Tibial artery (tissue), 4 donors: ENCODE measurements at places on chromosomes 6 and 20.
A peak's percentile ranks its signal among the peaks of the same experiment; 100 is the strongest.

DNA sequence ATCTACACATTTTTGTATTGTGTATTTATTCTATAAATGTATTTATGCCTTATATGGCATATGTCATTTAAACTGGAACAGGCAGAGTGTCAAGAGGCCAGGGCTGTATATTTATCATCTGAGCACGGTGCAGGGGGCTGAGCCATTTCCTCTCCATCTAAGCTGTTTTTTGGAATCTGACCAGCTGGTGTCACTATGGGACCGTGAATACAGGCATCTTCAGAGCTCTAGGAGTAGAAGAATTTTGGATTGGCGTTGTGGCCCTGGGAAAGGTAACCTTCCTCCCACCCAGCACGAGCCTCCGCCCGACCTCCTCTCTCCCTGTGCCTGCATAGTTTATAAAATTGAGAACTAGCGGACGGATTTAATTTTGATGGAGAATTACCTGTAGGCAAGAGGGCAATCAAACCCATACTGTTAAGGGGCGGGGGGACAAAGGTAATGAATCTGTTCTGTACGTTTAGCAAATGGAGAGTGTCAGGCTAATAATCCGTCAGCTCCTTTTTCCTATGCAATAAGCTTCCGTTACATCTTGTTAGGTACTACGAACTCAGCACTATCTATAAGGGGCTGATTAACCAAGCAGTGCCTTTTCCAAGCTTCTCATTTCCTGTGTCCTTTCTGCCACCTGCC, 29.0 kb upstream of the EEF1E1 start:
- H3K27me3 ChIP-seq, result peaks cover 2% of the 10 kb centered on the region
- no peaks in the 10 kb centered on the region for H3K36me3 ChIP-seq
- H3K4me1 ChIP-seq, result no peaks in the 10 kb centered on the region
- DNase-seq, result no peak
- no peak overlapping the region for H3K27ac ChIP-seq
- no peak overlapping the region for H3K4me3 ChIP-seq

GRCh38 chr6:2799936-2800527, 34.8 kb downstream of the WRNIP1 start:
- H3K4me1 ChIP-seq, result peaks cover 15% of the 10 kb centered on the region
- no peak overlapping the region for H3K27ac ChIP-seq
- H3K4me3 ChIP-seq, result no peak overlapping the region
- H3K27me3 ChIP-seq, result no peaks in the 10 kb centered on the region
- no peaks in the 10 kb centered on the region for H3K36me3 ChIP-seq

GRCh38 chr20:4076033-4076432, 60.7 kb upstream of the RNF24 start:
- no peak for DNase-seq
- no peak overlapping the region for H3K4me3 ChIP-seq
- H3K36me3 ChIP-seq, result no peaks in the 10 kb centered on the region
- no peak overlapping the region for H3K27ac ChIP-seq
- peaks cover 6% of the 10 kb centered on the region for H3K4me1 ChIP-seq
- H3K27me3 ChIP-seq, result no peaks in the 10 kb centered on the region

DNA sequence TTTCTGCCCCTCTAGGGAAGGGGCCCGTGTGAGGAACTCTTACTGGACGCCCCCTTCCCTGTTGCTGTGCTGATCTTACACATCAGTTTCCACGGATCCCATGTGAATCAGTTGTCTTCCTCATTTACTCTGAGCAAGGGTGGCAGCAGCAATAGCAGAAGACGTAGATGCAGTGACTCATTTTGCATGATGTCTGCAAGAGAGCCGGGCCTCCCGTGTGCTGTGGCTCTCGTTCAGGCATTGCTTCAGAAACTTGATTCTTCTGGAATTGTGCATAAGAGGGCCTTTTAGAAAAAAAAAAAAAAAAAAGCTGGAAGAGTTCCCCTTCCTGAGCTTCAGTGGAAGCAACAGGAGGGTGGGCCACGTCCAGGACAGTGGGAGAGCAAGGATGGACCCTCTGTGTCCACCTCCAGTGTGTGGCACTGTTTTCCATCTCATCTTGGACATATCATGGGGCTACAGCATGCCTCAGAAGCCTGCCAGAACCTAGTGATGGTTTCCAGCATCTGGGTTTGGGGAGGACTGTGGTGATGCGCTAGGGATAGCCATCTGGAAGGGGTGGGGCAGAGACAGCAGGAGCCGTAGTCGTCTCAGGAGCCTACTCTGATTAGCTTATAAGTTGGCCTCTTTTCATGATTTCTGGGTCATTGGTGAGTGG, 62.1 kb downstream of the FOXO3 start:
- no peaks in the 10 kb centered on the region for H3K27me3 ChIP-seq
- peak overlapping the region; percentile 57 for H3K27ac ChIP-seq
- H3K36me3 ChIP-seq, result no peaks in the 10 kb centered on the region
- DNase-seq, result peak; percentile 77

GRCh38 chr6:3527651-3527977, 70.8 kb upstream of the SLC22A23 start:
- H3K27me3 ChIP-seq, result no peaks in the 10 kb centered on the region
- peaks cover 12% of the 10 kb centered on the region for H3K4me1 ChIP-seq
- H3K27ac ChIP-seq, result no peak overlapping the region
- H3K4me3 ChIP-seq, result no peak overlapping the region
- H3K36me3 ChIP-seq, result no peaks in the 10 kb centered on the region

GRCh38 chr20:38192323-38192885, 27.3 kb upstream of the TGM2 start:
- peaks cover 75% of the 10 kb centered on the region for H3K4me1 ChIP-seq
- DNase-seq, result no peak
- no peaks in the 10 kb centered on the region for H3K27me3 ChIP-seq
- no peak overlapping the region for H3K4me3 ChIP-seq

- DNase-seq, result peak; percentile 86
- peak overlapping the region; percentile 42 for H3K27ac ChIP-seq
- no peaks in the 10 kb centered on the region for H3K36me3 ChIP-seq
Observed at GRCh38 chr6:129683601-129684322, 26.2 kb downstream of the ARHGAP18 start.

GRCh38 chr6:45076217-45076930, 251.8 kb upstream of the RUNX2 start:
- H3K4me1 ChIP-seq, result no peaks in the 10 kb centered on the region
- no peaks in the 10 kb centered on the region for H3K27me3 ChIP-seq
- no peak overlapping the region for H3K27ac ChIP-seq
- no peaks in the 10 kb centered on the region for H3K36me3 ChIP-seq
- DNase-seq, result no peak

DNA sequence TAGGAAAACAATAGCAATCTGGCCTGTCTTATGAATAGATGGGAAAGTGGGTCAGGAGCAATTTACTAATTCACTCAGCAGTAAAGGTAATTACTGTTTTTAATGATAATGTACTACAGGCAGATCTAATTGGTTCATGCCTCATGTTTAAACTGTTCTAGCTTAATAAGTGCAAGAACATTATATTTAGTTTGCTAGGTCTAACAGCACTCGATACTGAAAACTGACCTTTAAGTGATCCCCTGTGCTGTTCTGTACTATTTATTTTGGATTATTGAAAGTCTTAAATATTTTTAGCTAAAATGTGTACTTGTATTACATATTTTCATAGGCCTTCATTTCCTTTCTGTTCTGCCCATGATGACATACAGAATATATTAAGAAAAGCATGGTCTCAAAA, 998.0 kb upstream of the GJE1 start:
- H3K4me1 ChIP-seq, result peaks cover 9% of the 10 kb centered on the region
- no peak overlapping the region for H3K4me3 ChIP-seq
- no peaks in the 10 kb centered on the region for H3K36me3 ChIP-seq
- no peak for DNase-seq
- H3K27me3 ChIP-seq, result no peaks in the 10 kb centered on the region
- H3K27ac ChIP-seq, result peak overlapping the region; percentile 17

GRCh38 chr20:34240693-34241615, at the start of gene ASIP:
Gene ASIP (plus strand): TSS chr20:34241423. CDS start chr20:34260375, 18,952 bp downstream.
- H3K36me3 ChIP-seq, result no peaks in the 10 kb centered on the region
- no peaks in the 10 kb centered on the region for H3K27me3 ChIP-seq

GRCh38 chr6:90890683-90891330, 303.9 kb upstream of the MAP3K7 start:
- H3K4me1 ChIP-seq, result no peaks in the 10 kb centered on the region
- no peak overlapping the region for H3K27ac ChIP-seq
- no peak for DNase-seq
- H3K4me3 ChIP-seq, result no peak overlapping the region

DNA sequence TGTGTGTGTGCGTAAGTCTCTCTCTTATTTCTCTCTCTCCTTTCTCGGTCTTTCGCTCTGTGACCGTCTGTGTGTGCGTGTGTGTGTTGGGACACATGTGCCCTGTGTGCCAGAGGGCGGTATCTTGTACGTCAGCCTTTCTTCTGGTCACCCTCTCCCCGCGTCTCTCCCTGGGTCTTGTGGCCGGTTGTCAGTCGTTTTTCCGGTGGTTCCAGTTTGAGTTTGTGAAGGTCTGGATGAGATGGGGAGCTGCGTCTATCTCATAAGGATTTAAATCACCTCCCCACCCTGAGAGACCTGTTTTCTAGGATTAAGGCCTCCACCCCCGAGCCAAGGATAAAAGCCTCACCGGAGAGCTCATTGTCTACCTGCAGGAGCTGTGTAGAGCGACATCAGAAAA, 295.5 kb upstream of the ZNF337 start:
- H3K27me3 ChIP-seq, result no peaks in the 10 kb centered on the region
- H3K4me3 ChIP-seq, result no peak overlapping the region
- no peaks in the 10 kb centered on the region for H3K36me3 ChIP-seq
- H3K4me1 ChIP-seq, result no peaks in the 10 kb centered on the region
- DNase-seq, result no peak

- no peaks in the 10 kb centered on the region for H3K36me3 ChIP-seq
- no peak overlapping the region for H3K4me3 ChIP-seq
- no peak overlapping the region for H3K27ac ChIP-seq
- no peak for DNase-seq
Observed at GRCh38 chr6:17591287-17591686, 8.8 kb upstream of the FAM8A1 start.

DNA sequence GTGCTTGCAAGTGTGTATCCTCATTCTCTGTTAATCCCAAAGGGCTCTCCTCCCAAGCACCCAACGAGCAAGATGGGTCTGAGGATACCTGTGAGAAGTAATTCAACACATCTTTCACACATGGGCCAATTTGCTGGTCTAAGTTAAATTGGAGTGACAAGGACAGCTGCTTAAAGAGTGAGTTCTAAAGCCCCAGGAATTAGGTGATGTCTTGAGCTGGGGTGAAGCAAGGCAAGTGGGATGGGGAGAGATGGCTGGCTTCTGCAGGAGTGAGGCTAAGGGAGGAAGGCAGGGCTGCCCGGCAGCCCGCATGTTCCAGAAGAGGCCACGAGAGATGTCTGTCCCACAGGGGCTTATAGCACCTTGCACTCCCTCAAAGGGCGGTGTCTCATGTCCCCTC, 288.5 kb downstream of the CDH26 start:
- no peaks in the 10 kb centered on the region for H3K27me3 ChIP-seq
- DNase-seq, result no peak
- H3K36me3 ChIP-seq, result no peaks in the 10 kb centered on the region
- H3K27ac ChIP-seq, result no peak overlapping the region
